Foreskin fibroblast (primary cell): ENCODE measurements at places on chromosomes 6 and 20.

DNA sequence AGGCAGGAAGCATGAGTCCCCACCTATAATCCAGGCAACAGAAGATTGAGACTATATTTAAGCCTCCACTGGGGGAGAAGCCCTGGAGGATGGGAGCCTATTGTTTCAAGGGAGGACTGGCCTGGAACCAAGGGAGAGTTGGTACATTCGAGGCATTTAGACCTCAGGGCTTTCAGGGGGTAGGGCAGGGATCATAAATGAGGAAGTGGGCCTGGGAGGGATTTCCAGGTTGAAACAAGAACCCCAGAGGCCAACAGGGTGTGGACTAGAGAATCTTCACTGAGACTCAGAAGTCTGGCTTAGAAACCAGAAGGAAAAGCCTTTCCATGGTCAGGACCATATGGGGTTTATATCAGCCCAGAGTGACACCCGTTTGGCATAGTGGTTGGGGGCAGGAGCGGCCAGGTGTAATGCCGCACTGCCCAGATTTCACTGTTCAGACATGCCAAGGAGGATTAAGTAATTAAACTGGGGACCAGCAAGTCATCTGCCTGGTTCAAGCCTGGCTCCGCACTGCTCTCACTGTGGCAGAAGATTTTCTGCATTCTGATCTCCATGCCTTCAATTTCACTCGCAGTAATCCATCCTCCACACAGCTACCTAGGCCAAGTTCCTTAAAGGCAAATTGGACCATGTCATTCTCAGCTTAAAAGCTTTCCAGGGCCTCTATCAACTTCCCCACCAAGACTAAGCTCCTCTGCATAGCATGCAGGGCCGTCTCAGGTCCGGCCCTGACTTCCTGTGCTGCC lies 17.8 kb downstream of the LRFN2 start:
- DNase-seq: no peak

GRCh38 chr6:14310960-14311359 lies 193.4 kb downstream of the CD83 start:
- no peak for DNase-seq

- DNase-seq: peak; percentile 51
Measured at GRCh38 chr6:135909737-135910387, 58.4 kb downstream of the PDE7B start.

- no peak for DNase-seq
Measured at GRCh38 chr6:127718694-127719093, 141.7 kb downstream of the C6orf58 start.

GRCh38 chr6:24451581-24452388 lies 37.6 kb downstream of the GPLD1 start:
- no peak for DNase-seq

DNA sequence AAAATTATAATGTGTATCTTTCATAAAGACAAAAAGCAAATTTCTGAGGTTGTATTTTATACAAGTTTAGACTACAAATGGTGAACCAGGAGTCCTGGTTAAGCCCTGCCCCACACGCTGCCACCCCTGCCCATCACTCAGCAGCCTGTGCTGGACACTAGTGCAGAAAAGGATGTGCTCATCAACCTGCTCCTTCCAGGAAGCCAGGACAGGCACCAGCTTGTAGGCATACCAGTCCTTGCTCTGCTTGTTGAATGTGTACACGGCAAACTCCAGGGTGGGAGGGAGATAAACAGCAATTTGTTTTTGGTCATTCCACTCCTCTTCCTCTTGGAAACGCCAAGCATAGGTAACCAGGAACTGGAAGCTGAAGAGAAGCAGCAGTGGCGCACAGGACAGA lies 18.1 kb downstream of the CST9L start:
- no peak for DNase-seq

DNA sequence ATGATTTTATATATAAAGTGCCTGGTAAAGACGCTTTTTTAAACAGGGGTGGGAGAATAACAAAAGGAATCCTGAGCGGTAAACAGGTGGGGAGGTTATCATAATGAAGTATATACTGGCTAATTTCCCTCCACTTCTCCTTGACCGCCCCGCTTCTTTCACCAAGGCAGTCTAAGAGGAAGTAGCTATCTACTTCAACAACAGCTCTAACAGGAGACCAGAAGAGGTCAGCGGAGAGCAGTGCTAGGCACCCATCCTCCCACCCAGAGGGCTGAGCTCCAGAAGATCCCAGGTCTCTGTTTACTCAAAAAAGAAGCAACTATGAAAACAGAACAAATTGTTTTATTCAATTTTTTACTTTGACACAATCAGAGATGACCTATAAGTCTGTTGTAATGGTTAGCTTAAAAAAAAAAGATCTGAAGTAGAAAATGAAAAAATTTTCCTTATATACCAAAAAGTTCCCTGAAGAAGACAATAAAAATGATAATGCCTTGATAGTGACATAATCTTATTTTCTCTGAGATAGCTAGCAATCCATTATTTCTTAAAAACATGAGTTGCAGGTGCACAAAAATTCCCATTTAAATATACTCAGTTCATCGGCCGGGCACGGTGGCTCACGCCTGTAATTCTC lies 141.1 kb downstream of the PDSS2 start:
- DNase-seq: peak; percentile 84

- no peak for DNase-seq
Measured at GRCh38 chr20:31717478-31718201, 5.0 kb downstream of the BCL2L1 start.

DNA sequence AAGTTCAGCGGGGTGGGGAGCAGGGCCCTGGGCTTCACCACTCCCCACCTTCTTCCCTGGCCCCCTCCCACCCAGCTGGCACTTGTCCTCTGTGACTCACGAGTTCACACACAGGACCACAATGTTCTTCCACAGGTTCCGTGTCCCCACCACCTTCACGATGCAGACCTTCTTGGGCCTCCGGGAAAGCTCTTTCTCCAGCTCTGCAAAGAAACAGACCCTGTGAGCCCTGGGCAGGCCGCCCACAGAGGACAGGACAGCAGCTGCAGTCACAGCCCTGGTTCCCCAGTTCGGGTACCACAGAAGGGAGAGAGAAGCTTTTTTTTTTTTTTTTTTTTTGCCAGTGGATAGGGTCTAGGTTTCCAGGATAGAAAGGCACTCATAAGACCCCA lies 30.9 kb downstream of the PSMG4 start:
- no peak for DNase-seq
